A549 treated with CORT108297 at 1 μM for 4 hours (cell line): ENCODE measurements at places on chromosomes 12 and 14. TPM values are rescaled to one million over a fixed set of nuclear protein-coding genes. Genes with fewer than 3 reads are reported as not detected.

Gene BIN2
- 0.07 to 0.15 TPM (median 0.10 TPM) in 5 replicates for total RNA-seq

Gene SCN8A
- total RNA-seq = 1.3 to 2.1 TPM (median 1.6 TPM) in 5 replicates

Gene PGF
- total RNA-seq = 2.5 to 4.2 TPM (median 3.8 TPM) in 5 replicates

Gene PLA2G1B
- 0.24 TPM in 1 of 5 replicates, not detected in the others for total RNA-seq

Gene BMAL2
- 17.4 to 25.1 TPM (median 20.4 TPM) in 5 replicates for total RNA-seq

Gene FGFR1OP2
- 26.9 to 33.6 TPM (median 27.2 TPM) in 5 replicates for total RNA-seq

Gene PTGER2
- total RNA-seq = 1.6 to 2.5 TPM (median 1.8 TPM) in 5 replicates

Gene STK38L
- total RNA-seq = 10.6 to 12.0 TPM (median 11.8 TPM) in 5 replicates

Gene LBHD2
- total RNA-seq = 0.12 to 0.39 TPM (median 0.27 TPM) in 3 of 5 replicates, not detected in the others

Gene CCDC175
- total RNA-seq = not detected in 5 replicates

Gene PRIMA1
- total RNA-seq = 0.24 to 0.39 TPM (median 0.31 TPM) in 5 replicates

Gene PELI2
- 0.62 to 1.3 TPM (median 0.93 TPM) in 5 replicates for total RNA-seq

Gene FANCM
- total RNA-seq = 5.5 to 6.4 TPM (median 5.5 TPM) in 5 replicates

Gene ANG
- total RNA-seq = 8.0 to 13.7 TPM (median 9.4 TPM) in 5 replicates

Gene CLEC6A
- not detected in 5 replicates for total RNA-seq

Gene LRRC10
- not detected in 5 replicates for total RNA-seq

Gene TMEM253
- 0.73 to 0.98 TPM (median 0.93 TPM) in 5 replicates for total RNA-seq

Gene JPH4
- 0.03 to 0.05 TPM in 2 of 5 replicates, not detected in the others for total RNA-seq

Gene CLEC4D
- total RNA-seq = not detected in 5 replicates

Gene OAS1
- 38.6 to 64.7 TPM (median 56.9 TPM) in 5 replicates for total RNA-seq

Gene TSHR
- not detected in 5 replicates for total RNA-seq
